GM12878 (cell line): ENCODE measurements at places on chromosomes 16 and 17. TPM values are rescaled to one million over a fixed set of nuclear protein-coding genes. Genes with fewer than 3 reads are reported as not detected.

DNA sequence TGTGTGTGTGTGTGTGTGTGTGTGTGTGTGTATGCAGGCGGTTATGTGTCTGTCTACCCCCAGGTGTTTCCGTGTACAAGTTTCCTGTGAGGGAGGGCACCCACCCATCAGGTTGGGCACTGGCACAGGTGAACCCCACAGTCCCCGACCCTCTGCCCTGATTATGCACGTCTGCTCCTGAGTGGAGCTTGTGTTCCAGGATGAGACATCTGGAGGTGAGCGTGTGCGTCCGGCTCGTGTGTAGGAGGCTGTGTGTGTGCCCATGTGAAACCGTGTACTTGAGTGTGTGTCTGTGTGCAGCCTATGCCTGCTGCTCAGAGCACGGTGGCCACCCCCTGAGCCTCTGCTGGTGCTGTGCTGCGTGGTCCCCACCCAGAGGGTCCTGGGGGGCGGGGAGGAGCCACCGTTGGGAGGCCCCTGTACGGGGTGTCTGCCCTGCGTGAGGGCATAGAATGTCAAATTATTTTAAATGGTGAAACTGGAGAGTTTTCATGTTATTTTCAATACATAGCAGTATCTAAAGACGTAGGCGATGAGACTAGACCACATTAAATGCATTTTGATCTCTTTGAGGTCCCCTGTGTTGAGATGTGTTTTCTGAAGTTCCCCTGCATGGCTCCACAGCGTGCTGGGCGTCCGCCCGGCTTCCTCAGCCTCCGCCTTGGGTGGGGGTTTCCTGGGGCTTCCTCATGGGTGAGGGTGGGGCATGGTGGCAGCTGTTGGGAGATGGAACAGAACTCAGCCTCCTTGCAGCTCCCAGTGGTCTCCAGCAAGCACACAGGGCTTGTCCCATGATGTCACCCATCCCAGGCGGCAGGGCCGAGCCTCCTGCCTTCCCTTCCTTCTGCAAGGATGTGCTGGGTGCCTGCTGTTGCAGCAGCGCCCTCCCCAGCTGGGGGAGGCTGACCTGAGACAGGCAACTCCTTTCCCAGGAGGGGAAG, 43.4 kb downstream of the KCNJ12 start:
- no peaks in the 10 kb centered on the region; the same call in 1 of the 2 replicates for H3K27me3 ChIP-seq
- H3K36me3 ChIP-seq, result no peaks in the 10 kb centered on the region
- H3K4me3 ChIP-seq, result no peak overlapping the region
- no peaks in the 10 kb centered on the region for H3K4me1 ChIP-seq

CCDC57 gene
- 69.1 and 74.1 TPM in 2 replicates for total RNA-seq

TPSD1 gene
- total RNA-seq, result not detected in 2 replicates

GPRC5C gene
- total RNA-seq, result 0.36 and 0.58 TPM in 2 replicates

DNA sequence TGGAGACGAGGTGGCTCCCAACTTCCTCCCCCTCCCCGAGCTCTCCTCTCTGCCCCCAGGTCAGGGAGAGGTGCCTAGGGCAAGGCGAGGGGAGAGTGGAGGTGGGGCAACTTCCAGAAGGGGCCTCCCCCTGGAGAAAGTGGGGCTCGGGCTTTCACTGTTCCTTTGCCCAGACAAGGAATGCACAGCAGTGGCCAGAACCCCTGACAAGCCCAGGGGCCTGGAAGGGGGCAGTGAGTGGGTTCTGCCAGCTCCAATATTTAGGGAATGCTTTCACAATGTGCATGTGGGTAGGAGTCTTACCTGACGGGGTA, 11.7 kb upstream of the SP2 start:
- H3K27me3 ChIP-seq, result no peaks in the 10 kb centered on the region; the same call in 1 of the 2 replicates
- no peaks in the 10 kb centered on the region for H3K4me1 ChIP-seq
- H3K36me3 ChIP-seq, result no peaks in the 10 kb centered on the region
- no peak overlapping the region for H3K4me3 ChIP-seq

GRCh38 chr17:82837586-82838320, 2.1 kb downstream of the ZNF750 start:
- H3K4me1 ChIP-seq, result no peaks in the 10 kb centered on the region
- no peak for DNase-seq
- no peak overlapping the region for H3K27ac ChIP-seq
- no peaks in the 10 kb centered on the region for H3K27me3 ChIP-seq

- no peaks in the 10 kb centered on the region for H3K4me1 ChIP-seq
- no peak overlapping the region for H3K27ac ChIP-seq
- DNase-seq, result no peak
- H3K4me3 ChIP-seq, result no peak overlapping the region
Measured at GRCh38 chr16:22123759-22124490, 31.6 kb downstream of the VWA3A start.

GRCh38 chr17:78673395-78673794, 96.2 kb upstream of the DNAH17 start:
- peaks cover 32% of the 10 kb centered on the region for H3K36me3 ChIP-seq
- H3K4me1 ChIP-seq, result no peaks in the 10 kb centered on the region
- no peaks in the 10 kb centered on the region for H3K27me3 ChIP-seq
- DNase-seq, result no peak
- no peak overlapping the region for H3K4me3 ChIP-seq

GRCh38 chr17:266219-266618, 84.8 kb upstream of the DOC2B start:
- no peak for DNase-seq
- no peaks in the 10 kb centered on the region for H3K36me3 ChIP-seq
- no peaks in the 10 kb centered on the region for H3K27me3 ChIP-seq
- H3K27ac ChIP-seq, result no peak overlapping the region
- H3K4me1 ChIP-seq, result no peaks in the 10 kb centered on the region
- H3K4me3 ChIP-seq, result no peak overlapping the region

- DNase-seq, result no peak
- no peaks in the 10 kb centered on the region for H3K27me3 ChIP-seq
- H3K4me1 ChIP-seq, result no peaks in the 10 kb centered on the region
- H3K4me3 ChIP-seq, result no peak overlapping the region
- no peaks in the 10 kb centered on the region for H3K36me3 ChIP-seq
Measured at GRCh38 chr17:9959377-9959981, 54.4 kb upstream of the RCVRN start.

PLLP gene
- 0.77 and 1.3 TPM in 2 replicates for total RNA-seq

USP32 gene
- total RNA-seq, result 35.0 and 36.8 TPM in 2 replicates

ITGB3 gene
- 22.8 and 22.9 TPM in 2 replicates for total RNA-seq

KRTAP9-4 gene
- total RNA-seq, result not detected in 2 replicates

DNA sequence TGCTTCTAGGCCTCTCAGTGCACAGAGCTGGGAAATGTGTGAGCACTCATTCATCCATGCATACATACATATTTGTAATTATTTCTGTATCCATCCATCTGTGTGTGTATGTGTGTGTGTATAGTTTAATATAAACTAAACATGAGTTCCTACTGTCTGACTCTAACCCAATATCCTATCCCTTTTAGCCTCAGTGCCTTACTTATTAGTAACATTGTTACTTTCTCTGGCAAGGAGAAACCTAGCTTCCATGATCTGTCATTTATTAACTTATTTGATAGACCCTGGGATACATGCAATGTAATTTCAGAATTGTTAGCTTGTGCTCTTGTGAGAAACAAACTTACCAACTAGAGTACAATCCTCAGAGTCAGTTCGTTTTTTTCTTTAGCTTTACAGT, 59.0 kb upstream of the WSCD1 start:
- H3K4me3 ChIP-seq, result no peak overlapping the region
- H3K27me3 ChIP-seq, result no peaks in the 10 kb centered on the region; the same call in 1 of the 2 replicates
- H3K36me3 ChIP-seq, result no peaks in the 10 kb centered on the region
- no peak overlapping the region for H3K27ac ChIP-seq
- H3K4me1 ChIP-seq, result no peaks in the 10 kb centered on the region

DNA sequence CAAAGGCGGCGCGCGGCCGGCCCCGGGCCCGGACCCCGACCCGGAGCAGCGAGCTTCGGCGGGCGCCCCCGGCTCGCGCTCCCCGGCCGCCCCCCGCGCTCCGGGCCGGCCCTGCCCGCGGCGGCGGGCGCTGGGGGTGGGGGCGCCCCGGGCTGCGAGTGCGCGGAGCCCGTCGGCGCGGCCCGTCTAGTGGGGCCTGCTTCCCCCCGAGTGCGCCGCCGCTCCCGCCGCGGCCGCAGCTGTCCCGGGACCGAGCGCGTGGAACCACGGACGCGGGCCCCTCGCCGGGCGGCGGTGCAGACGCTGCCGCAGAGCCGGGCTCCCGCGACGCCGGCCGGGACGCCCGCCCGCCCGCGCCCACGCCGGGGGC, 308 bp downstream of the ADCY9 start:
- peaks cover 4% of the 10 kb centered on the region; the same call in 1 of the 2 replicates for H3K27me3 ChIP-seq
- no peaks in the 10 kb centered on the region for H3K4me1 ChIP-seq
- H3K36me3 ChIP-seq, result no peaks in the 10 kb centered on the region
- H3K27ac ChIP-seq, result no peak overlapping the region
- no peak for DNase-seq

GRCh38 chr17:16926061-16926511, 45.8 kb downstream of the TNFRSF13B start:
- no peak overlapping the region for H3K4me3 ChIP-seq
- H3K27me3 ChIP-seq, result no peaks in the 10 kb centered on the region
- no peak overlapping the region for H3K27ac ChIP-seq
- DNase-seq, result no peak

CENPX gene
- 84.0 and 89.0 TPM in 2 replicates for total RNA-seq

DNA sequence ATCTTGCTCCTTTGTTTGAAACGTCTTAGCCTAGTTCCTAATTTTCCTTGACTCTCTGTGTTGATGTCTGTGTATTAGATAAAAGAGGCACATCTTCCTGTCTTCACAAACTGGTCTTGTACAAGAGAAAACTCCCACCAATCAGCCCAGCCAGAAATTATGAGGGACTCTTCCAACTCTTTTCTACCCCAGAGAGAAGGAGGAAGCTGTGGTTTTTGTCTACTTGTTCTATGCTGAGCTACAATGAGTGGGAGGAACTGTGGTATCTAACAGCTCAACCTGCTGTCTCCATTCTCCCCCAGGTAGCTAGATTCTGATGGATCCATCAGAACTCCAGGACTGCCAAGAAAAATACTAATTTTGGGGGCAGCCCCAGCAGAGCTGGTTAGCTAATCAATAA, 392.5 kb downstream of the HS3ST3B1 start:
- H3K27ac ChIP-seq, result no peak overlapping the region
- H3K4me1 ChIP-seq, result no peaks in the 10 kb centered on the region
- DNase-seq, result no peak
- H3K36me3 ChIP-seq, result no peaks in the 10 kb centered on the region

DNA sequence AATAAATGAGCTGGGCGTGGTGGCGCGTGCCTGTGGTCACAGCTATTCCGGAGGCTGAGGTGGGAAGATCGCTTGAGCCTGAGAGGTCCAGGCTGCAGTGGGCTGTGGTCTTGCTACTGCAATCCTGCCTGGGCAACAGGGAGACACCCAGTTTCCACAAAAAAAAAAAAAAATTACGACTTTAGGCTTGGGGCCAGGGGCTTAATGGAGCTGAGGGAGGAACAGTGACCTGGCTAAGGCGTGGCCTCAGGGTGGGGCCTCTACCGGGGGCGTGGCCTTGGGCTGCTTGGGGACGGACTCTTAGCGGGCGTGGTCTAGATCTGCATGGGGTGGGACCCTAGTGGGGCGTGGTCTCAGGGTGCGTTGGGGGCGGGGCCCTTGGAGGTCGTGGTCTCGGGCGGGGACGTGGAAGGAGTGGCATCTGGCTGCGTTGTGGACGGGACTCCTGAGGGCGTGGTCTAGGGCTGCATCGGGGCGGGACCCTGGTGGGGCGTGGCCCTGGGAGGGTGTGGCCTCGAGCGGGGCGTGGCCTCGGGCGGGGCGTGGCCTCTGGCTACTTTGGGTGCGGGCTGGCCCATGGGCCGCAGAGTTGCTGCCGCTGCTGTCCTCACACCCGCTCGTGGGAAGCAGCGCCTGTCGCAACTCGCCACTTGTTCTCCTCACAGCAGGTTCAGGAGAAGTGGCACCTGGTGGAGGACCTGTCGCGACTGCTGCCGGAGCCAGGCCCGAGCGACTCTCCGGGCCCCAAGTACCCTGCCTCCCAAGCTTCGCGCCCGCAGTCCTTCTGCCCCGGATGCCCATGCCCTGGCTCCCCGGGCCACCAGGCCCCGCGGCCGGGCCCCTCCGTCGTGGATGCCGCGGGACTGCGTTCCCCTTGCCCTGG, 5.8 kb upstream of the C17orf99 start:
- H3K27me3 ChIP-seq, result no peaks in the 10 kb centered on the region
- no peak overlapping the region for H3K4me3 ChIP-seq
- peaks cover 64% of the 10 kb centered on the region for H3K4me1 ChIP-seq

- no peak overlapping the region for H3K27ac ChIP-seq
- H3K27me3 ChIP-seq, result no peaks in the 10 kb centered on the region
- no peaks in the 10 kb centered on the region for H3K4me1 ChIP-seq
- H3K36me3 ChIP-seq, result no peaks in the 10 kb centered on the region
- no peak overlapping the region for H3K4me3 ChIP-seq
Measured at GRCh38 chr16:62853887-62854286, 817.6 kb upstream of the CDH8 start.

- no peak overlapping the region for H3K4me3 ChIP-seq
- no peaks in the 10 kb centered on the region for H3K36me3 ChIP-seq
- no peak for DNase-seq
Measured at GRCh38 chr17:59558953-59559352, 6.5 kb upstream of the DHX40 start.

GRCh38 chr17:8005967-8006730, 3.7 kb downstream of the GUCY2D start:
- H3K4me1 ChIP-seq, result peaks cover 6% of the 10 kb centered on the region
- H3K27me3 ChIP-seq, result peaks cover 3% of the 10 kb centered on the region

- no peak overlapping the region for H3K27ac ChIP-seq
- no peak overlapping the region for H3K4me3 ChIP-seq
- no peaks in the 10 kb centered on the region for H3K27me3 ChIP-seq
- peaks cover 25% of the 10 kb centered on the region for H3K4me1 ChIP-seq
- no peak for DNase-seq
Measured at GRCh38 chr16:11053916-11054460, 109.6 kb downstream of the CLEC16A start.

DNA sequence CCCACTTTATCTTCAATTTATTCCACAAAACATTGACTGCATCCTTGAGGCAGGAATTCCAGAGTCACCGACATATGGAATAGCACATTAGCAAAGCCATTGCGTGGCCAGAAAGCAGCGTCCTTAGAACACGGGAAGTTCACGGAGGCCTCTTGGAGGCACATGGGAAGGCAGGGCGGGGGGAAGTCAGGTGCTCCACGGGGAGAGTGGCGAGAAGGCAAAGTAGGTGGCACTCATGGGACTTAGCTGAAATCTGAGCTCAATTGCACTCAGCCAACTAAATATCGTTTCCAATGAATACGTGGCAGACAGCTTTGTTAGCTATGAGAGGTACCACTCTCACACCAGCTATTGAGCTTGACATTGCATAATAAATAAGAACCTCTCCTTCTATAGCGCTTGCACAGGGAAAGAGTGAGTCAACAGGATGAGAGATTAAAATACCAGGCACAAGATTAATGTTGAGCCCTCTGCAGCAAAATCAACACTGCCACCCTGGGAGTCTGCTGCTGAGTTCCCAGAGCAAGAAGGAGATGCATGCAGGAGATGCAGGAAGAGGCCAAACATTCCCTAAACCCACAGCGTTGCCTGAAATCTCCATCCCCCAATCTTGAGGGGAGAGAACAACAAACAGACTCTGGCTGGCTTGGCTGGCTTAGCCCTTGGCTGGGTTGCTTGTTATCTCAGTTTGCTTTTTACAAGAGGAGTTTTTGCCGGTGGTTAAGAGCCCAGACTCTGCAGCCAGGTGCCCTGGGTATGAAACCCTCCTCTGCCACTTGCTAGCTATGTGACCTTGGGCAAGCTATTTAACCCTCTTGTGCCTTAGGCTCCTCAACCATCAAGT, 28.8 kb downstream of the ABCC12 start:
- no peak overlapping the region for H3K4me3 ChIP-seq
- DNase-seq, result no peak
- no peaks in the 10 kb centered on the region for H3K36me3 ChIP-seq
- H3K27me3 ChIP-seq, result no peaks in the 10 kb centered on the region

- no peak for DNase-seq
- H3K27ac ChIP-seq, result no peak overlapping the region
- H3K4me1 ChIP-seq, result no peaks in the 10 kb centered on the region
- H3K4me3 ChIP-seq, result no peak overlapping the region
- no peaks in the 10 kb centered on the region for H3K36me3 ChIP-seq
Measured at GRCh38 chr16:66250686-66251431, 115.6 kb upstream of the CDH5 start.
